ENCODE measurements at places on chromosomes 11 and 22.

GRCh38 chr11:105432241-105432995 lies 177.5 kb upstream of the GRIA4 start:
- DNase-seq = no peak

- no peak for DNase-seq
Measured at GRCh38 chr11:12417691-12418611, 40.6 kb downstream of the PARVA start.

- no peak for DNase-seq
Measured at GRCh38 chr11:20459865-20460264, 72.3 kb downstream of the PRMT3 start.

DNA sequence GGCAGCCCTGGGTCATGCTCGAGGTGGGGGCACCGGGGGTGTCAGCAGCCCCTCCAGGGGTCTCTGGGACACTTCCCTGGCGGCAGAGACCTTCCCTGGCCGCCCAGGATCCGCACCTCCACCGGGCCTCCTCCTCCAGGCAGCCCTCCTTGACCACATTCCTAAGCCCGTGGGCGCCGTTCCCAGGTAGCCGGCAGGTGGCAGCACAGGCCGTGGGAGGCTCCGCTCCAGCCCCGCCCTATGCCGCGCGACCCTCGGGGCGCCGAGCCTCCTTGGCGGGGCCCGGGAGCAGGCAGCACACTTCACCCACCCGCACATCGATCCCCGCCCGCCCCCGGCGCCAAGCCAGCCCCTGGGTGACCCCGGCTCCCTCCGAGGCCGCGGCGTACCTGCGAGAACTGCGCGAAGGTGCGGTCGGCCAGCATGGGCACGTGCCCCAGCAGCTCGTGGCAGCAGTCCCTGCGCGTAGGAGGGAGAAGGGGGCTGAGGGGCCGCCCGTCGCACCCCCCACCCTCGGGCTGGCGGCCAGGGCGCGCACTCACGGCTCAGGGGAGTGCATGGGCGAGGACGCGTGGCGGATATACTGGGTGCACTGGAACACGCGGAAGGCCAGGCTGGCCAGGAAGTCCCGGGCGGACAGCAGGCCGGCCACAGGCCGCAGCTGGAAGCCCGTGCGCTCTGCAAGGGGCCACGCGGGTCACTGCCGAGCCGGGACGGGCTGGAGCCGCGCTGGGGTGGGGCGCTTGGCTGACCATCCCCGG lies 5.3 kb upstream of the INS start:
- peak; percentile 49 for DNase-seq

DNA sequence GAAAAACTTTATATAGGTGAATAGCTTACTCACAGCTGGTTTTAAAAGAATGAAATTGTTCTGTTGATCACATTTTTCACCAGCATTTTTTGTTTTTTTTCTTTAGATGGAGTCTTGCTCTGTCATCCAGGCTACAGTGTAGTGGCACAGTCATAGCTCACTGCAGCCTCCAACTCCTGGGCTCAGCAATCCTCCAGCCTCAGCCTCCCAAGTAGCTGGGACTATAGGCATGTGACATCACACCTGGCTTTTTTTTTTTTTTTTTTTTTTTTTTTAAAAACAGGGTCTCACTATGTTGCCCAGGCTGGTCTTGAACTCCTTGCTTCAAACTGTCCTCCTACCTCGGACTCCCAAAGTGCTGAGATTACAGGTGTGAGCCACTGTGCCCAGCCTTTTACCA lies 3.6 kb downstream of the PACS1 start:
- no peak for DNase-seq

DNA sequence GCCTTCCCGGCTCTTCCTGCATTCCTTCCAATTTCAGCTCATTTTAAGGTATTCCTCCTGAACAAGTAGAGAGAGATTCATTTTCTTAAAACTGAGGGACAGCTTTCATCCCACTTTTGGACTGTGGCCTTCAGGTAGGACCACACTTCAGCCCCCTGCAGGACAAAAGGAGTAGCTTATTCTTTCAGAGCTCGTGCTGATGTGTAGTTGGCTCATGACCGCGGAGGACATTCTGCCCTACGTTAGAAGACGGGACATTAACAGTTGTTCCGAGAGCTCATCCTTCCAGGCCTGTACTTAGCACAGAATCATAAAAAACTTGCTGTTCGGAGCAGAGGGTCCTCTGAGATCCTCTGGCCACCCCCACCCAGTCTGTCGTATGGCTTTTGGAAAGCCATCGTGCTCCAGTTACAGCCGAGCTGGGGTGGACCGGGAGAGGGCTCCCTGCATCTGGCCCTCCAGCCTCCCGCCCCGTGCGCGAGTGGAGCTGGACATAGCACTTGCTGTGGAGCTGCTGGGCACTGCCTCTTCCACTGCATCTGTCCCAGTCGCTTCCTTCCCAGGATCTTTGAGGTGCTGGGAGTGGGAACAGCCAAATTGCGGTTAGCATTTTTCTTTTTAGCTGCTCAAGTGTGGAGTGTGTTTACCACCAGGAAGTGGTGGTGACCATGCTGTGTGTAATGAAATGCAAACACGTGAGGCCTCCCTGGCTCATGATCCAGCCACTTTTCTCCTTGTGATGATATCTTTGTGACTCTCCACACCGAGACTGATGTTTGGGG lies 250.3 kb downstream of the TBC1D22A start:
- DNase-seq = peak; percentile 74

- no peak for DNase-seq
Measured at GRCh38 chr11:92130421-92130831, 94.2 kb upstream of the FAT3 start.

DNA sequence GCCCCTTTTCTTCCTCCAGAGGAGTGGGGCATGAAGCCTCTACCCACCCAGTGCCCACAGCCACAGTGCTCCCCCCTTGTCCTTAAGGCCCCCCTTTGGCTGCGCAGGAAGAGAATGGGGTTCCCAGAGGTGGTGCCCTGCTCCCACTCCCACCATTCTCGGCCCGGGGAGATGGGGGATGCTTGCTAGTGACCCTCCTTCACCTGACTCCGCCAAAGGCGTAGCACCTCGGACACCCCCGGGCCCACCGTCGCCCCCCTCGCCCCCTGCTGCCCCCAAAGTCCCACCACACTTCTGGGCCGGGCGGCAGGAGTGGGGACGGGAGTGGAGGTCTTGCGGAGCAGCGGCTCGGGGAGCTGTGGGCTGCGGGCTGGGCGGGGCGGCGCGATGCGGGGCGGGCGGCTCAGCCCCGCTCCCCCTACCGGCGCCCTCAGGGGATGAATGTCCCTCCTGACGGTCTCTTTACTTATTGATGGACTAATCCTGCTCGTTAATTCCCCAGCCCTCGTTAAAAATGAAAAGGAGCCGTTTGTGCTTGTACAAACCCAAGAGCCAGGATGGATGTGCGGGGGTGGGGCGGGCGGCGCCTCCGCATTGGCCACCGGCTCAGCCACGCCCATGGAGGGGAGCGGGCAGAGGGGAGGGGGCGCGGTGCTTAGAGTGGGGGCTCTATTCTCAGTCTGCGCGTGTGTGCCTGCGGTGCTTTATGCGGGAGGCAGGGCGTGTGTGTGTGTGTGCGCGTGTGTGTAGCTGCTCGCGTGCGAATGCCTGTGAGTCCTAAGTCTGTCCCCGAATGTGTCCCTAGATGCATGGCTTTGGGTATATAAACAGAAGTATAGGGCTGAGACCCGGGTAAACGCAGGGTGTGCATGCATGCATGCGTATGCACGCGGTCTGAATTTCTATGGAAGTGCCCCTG lies 25.6 kb downstream of the SYT7 start:
- no peak for DNase-seq

GRCh38 chr11:8360086-8360828 lies 96.6 kb upstream of the LMO1 start:
- DNase-seq = no peak

- DNase-seq = no peak
Measured at GRCh38 chr11:75534259-75535069, 8.7 kb upstream of the GDPD5 start.

- DNase-seq = no peak
Measured at GRCh38 chr11:2128130-2128510, 11.1 kb downstream of the IGF2 start.

- DNase-seq = no peak
Measured at GRCh38 chr11:46180736-46181135, 59.5 kb upstream of the PHF21A start.

DNA sequence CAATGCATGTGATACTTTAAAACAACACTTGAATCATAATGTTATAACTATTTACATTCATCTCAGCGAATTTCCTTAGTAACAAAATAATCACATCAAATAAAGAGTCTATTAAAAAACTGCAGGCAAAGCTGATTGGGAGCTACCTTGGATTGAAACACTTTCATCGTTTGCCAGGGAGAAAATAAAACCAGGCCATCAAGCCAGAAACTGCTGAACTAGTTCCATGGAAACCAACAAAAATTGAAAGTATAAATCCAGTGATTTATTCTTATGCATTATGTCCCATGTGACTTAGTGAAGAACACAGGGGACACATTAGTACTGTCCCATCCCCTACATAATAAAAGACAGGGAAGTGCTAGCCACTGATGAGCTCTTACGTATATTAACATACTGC lies 21.7 kb downstream of the SLC35F2 start:
- DNase-seq = no peak

DNA sequence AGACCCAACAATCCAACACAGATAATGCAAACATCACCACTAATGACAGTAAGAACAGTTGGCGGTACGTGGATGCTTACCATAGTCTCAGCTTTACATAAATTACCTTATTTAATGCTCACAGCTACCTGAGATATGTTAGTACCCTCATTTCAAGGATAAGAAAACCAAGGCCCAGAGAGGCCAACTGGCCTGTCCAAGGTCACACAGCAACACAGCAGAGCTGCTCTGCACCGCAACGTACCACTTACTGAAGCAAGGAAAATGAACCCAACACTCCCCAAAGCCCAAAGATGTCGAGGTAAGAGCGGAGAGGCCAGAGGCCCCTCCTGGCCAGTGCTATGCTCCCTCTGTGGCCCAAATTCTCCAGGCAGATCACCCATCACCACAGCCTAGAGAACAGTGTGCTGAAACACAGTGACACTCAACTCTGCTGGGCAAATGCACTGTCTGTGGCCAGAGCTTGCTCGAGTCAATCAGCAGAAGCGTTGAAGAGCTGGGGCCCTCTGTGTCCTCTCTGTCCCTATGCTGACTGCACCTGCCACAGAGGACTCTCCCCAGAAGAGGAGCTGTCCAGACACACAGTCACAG lies 14.0 kb downstream of the SHANK2 start:
- no peak for DNase-seq

- no peak for DNase-seq
Measured at GRCh38 chr22:49737101-49737551, 90.5 kb downstream of the BRD1 start.

DNA sequence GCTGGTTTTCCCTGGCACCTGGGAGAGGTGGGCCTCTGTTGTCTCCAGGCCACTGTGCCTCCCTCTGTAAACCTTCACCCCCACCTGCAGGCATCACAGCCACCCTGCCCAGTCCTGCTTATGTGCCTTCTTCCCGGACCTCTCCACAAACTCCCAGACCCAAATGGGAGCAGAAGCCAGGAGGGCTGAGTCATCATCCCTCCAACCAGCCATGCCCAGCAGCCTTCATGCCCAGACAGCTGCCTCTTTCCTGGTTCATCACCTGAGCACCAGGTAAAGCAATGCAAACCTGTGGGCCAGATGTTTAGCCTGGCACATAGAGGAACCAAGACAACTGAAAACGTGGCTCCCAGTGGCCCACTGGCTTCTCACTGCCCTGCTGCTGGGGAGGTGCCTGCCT lies 2.1 kb upstream of the TMPRSS4 start:
- DNase-seq = no peak

DNA sequence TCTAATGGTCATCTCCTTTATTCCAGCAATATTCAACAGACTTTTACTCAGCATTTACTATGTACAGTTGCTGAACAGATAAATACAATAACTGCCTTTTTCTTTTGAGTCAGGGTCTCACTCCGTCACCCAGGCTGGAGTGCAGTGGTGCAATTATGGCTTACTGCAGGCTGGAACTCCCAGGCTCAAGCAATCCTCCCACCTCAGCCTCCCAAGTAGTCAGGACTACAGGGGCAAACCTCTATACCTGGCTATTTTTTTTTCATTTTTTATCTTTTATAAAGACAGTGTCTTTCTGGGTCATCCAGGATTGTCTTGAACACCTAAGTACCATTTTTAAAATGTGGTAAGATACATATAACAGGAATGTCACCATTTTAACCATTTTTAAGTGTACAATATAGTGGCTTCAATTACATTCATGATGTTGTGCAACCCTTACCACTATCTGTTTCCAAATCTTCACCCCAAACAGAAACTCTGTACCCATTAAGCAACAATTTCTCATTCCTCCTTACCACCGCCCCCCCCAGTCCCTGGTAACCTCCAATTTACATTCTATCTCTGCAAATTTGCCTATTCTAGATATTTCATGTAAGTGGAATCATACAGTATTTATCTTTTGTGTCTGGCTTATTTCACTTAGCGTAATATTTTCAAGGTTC lies 67.8 kb downstream of the MIAT start:
- no peak for DNase-seq

- peak; percentile 90 for DNase-seq
Measured at GRCh38 chr22:37747080-37747714, 50.3 kb downstream of the TRIOBP start.

DNA sequence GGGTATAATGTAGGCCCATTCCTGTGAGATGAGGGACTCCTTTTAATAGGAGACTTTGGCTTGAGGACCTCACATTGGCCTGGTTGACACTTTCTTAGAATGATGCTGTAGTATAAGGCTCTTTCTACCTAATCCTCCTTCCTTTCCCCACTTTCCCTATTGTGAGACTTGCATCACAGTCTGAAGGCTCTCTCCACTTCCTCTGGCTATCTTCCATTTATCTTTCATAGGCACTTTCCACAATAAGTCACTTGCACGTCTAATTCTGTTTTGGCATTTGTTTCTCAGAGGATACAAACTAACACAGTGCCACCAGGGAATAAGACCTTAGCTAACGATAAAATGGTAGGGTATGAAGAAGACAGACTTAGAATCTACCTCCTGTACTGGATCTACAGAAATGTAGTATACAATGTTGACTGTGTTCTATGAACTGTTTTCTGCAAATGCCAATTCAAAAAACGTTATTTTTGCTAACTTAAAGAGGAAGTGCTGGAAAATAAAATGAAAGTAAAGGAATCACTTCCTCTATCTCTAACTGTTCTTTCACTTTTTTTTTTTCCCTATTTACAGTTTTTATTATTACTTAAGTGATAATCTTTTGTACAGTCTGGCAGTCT lies 17.9 kb upstream of the PDE3B start:
- no peak for DNase-seq

All from ELR (cell line).